ENCODE measurements at places on chromosomes 11 and 22. TPM values are rescaled to one million over a fixed set of nuclear protein-coding genes. Genes with fewer than 3 reads are reported as not detected.

Gene RAB3IL1
- total RNA-seq = not detected

Gene CEP164
- total RNA-seq = 48.7 TPM

Gene LINC01488
- total RNA-seq = not detected

Gene PLEKHB1
- total RNA-seq = 9.2 TPM

Gene HBB
- total RNA-seq = not detected

Gene KRTAP5-11
- total RNA-seq = not detected

Gene EMID1
- total RNA-seq = not detected

Measured in OCI-LY7 (cell line).